ENCODE measurements at places on chromosomes 2 and 18. TPM values are rescaled to one million over a fixed set of nuclear protein-coding genes. Genes with fewer than 3 reads are reported as not detected.

Gene NEB
- 0.24 TPM for total RNA-seq

Gene CYRIA
- not detected for total RNA-seq

Gene KCNE4
- not detected for total RNA-seq

Gene CASP8
- 52.8 TPM for total RNA-seq

Gene FSHR
- total RNA-seq: not detected

All from HepG2 (cell line).